ENCODE measurements at places on chromosomes 4 and X.

DNA sequence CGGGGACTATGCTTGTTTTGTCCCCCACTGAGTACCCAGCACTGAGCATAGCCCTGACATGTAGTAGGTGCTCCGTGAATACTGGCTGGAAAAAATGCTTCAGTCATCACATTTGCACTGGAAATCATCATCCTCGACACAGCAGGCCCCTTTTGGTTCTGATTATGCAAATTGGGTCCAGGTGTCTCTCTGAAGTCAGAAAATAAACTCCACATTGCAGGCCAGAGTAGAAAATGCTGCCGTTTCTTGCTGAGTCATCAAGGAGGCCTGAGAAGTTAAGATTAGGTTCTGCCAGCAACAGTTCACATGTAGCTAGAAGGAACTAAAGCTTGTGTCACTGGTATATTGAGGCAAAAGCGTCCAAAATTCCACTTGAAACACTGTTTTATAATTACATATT lies 15.0 kb upstream of the STK32B start:
- DNase-seq, result no peak

GRCh38 chr4:21012851-21013331 lies 312.6 kb downstream of the PACRGL start:
- DNase-seq, result no peak

DNA sequence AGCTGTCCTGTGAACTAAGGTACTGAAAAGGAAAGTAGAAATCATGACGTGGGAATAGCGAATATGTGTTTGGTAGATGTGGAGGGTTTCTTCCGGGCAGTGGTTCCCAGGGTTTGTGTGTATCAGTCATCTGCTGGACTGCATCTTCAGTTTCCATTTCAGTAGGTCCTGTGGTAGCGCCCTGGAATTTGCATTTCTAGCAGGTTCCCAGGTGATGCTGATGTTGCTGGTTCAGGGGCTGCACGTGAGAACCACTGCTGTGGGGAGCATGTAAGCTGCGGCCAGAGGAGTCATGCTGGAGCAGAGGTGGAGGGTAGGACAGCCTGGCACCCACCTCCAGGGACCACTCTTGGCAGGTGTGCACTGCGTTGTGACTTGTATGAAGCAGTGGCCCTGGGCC lies 47.1 kb downstream of the ARHGAP10 start:
- no peak for DNase-seq

DNA sequence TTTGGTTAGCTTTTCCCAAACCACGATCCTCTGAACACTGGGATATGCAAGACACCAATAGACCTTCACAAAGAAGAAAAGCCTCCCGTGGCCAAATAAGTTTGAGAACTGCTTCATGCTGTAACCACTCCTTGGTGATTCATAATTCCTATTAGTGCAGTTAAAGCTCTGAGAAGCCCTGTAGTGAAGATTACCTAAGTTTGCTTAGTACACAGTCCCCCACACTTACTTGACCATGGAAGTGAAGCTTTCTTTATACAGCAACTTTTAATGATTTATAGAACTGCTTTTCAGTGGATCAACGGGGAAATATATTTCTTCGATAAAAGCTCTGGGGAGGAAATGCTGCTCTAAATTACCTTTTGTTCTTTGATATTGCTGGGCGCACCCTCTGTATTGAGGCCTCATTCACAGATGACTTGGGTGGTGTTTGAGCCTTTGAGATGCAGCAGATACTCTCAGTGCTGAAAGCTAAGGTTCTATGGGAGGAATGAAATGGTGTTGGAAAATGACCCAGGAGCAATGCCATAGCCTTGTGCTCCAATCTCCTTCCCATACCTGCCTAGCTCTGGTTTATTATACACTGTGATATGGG lies 67.4 kb downstream of the CBLL2 start:
- no peak for DNase-seq

DNA sequence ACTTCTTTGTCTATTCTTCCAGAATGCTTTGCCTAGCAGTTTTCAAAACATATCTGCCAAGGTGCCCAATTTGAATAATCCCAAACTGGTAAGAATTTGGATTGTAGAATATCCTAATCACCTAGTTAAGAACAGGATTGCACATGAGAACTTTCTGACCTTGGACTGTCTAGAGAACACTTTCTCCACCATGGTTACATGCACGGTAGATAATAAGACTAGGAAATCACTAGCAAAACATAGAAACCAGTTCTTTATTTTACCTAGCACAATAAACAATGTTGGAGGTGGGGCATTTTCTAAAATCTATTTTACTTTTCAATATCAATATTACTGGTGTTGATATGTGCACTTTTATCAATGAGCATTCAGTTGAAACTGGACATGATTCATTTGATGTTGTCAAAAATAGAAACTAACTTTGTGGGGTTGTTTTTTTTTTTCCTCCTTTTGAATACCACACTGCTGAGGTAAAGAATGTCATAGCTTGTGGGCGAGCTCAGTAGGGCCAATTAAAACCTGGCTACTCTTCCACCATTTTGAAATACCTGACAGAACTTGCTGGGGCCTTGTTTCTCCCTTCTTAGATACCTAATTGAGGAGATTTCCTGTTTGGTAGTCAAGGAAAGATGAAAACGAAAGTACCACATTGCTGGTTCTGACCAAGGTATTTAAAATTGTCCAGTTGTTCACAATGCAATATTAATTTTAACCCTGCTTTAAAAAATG lies 10.4 kb downstream of the MID1IP1 start:
- no peak for DNase-seq

Measured in stimulated activated CD8-positive, alpha-beta memory T cell treated with anti-CD3 and anti-CD28 coated beads, Interleukin-4, amount 100 ng/mL, for 1 hour (primary cell).